ENCODE measurements at places on chromosomes 13 and 19.

DNA sequence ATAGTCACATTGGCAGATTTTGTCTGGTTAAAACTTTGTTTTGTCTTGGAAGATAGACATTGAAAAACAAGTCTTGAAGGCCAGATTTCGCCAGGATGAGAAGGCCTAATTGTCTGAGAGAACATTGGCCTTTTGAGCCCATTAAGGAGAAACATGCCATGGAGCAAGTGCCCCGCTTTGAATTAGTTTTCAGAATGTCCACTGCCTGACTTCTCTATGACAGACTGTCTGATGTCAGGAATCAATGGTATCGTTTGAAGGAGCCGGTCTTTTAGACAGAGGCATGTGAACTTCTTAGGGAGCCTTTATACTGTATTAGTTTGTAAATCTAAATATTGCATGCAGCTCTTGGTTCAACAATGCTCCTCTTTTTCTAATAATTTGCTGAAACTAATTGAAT is 155.9 kb downstream of the DLEU7 start:
- DNase-seq = no peak

- peak; percentile 87 for DNase-seq
Measured at GRCh38 chr19:17522988-17523872, 11.8 kb downstream of the PGLS start.

DNA sequence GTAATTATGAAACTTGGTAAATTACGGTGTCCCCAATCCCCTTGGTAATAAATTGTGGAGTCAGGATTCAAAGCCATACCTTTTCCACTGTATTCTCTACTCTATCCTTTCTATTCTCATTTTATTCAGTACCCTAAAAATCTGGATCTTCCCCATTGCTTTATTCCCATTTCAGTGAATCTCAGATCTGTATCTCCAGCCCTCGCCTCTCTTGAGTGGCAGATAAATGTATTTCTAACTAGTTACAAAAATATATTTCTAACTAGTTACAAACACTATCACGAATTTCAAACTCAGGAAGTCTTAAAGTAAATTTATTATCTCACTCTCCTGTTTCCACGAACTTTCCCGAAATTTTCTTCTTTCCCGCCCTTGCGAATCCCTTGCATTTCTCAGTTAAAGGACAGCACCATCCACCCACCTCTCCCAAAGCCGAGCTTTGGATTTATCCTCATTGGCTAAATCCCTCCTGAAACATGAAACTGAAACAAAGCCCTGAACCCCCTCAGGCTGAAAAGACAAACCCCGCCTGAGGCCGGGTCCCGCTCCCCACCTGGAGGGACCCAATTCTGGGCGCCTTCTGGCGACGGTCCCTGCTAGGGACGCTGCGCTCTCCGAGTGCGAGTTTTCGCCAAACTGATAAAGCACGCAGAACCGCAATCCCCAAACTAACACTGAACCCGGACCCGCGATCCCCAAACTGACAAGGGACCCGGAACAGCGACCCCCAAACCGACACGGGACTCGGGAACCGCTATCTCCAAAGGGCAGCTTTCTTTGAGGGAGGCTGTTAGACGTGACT is 164.3 kb upstream of the PABPC3 start:
- DNase-seq = no peak

DNA sequence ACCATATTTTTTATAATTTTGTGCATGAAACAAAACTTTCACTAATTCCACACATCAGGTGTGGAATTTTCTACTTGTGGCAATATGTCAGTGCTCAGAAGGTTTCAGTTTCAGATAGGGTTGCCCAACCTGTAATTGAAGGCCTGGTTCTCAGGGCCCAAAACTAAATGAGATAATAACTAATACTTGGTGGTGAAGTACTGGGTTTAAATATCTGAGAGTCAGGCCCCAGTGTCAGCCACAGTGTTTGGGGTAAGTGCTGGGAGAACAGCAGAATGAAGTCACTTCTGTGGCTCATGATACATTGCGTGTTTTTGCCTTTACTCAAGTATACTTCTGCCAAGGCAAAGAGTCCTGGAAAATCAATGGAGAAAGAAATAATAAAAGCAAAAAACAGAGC is 5.6 kb downstream of the SAFB start:
- DNase-seq = no peak

- no peak for DNase-seq
Measured at GRCh38 chr19:29489172-29489951, 36.4 kb upstream of the VSTM2B start.

DNA sequence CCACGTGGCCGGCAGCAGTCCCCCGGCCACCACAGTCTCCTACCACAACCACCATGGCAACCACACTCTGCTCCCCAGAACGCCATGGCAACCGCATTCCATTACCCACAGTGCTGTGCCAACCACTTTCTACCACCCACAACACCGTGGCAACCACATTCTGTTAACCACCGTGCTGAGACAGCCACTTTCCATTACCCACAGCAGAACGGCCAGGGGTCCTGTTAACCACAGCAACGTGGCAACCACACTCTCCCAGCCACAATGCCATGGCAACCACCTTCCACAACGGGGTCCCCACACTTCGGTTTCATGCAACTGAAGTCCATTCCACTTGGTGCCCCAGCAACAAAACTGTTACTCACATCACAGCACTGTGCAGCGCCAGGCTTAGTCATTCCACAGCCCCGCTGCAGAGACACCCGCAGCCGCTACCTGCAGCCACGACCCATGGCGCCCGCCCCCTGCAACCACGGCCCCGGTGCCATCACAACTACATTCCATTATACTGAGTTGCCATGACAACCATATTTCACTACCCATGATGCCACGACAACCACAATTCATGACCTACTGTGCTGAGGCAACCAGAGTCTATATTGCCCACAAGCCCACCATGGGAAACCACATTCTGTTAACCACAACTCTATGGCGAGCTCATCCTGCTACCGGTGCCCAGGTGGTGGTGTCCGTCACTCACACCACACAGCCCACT is 10.0 kb downstream of the DPF1 start:
- peak; percentile 81 for DNase-seq

GRCh38 chr19:32373585-32374295 is 28.3 kb downstream of the ZNF507 start:
- DNase-seq = no peak

DNA sequence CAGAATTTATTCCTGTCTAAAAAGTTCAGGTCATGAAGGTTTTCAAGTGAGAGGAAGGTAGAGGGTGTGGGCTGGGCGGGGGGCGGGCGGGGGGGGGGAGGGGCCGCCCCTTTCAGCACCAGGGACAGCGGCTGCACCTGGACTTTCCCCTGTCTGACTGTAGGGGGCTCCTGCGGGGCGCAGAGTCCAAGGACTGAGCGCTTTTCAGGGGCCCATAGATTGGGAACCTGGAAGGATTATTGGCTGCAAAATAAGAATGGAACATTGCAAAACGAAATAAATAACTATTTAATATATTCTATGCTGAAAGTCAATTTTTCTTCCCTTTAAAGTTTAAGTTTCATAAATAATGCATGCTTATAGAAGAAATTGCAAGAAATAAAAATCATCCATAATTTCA is 8.9 kb upstream of the CYP4F3 start:
- peak; percentile 68 for DNase-seq

GRCh38 chr13:78067290-78067689 is 148.7 kb upstream of the EDNRB start:
- no peak for DNase-seq

DNA sequence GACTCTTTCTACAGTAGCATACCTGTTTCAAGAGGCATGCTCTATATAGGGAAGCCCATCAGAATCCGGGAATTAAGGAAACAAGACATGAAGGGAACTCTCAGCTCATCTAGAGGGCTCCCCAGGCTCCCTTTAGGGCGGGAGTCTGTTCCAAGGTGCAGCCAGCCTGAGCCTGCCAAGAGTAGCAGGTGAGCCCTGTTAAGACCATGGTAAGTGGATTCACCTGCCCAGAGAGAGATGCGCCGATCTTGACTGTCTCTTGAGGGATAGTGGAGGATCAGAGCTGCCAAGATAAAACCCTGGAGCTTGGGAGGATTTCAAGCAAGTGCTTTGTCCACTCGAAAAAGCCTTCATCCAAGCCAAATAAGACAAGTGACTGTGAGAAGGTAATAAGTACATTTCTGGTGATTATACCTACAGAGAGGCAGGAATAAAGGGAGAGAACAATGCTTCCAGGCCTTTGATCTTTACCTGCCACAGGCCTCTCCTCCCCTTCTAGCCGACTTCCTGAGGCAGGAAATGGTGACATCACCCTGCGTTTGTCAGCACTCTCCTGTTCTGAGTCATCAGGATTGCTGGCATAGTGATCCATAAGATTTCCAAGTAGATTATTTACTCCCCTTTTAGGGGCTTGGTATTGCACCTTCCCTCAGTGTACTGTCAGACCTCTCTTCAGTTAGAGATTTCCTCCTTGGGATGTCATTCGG is 31.5 kb downstream of the KLF5 start:
- no peak for DNase-seq

DNA sequence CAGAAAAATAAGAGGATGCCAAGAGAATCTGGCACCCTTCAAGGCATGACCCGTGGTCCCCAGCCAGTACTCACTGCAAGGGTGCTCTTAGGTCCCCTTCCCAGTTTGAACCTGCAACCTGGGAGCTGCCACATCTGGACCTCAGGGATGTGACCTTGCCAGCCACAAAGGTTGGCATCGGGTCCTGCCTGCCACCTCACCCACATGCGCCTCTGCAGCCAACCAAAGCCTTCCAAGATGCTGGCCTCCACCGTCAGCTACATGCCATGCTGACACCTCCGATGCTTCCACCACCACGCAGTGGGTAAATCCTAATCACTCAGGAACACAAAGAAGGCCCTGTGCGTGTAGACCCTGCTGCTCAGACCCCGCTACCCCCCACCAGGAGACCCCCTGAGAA is 35.1 kb downstream of the ELL start:
- DNase-seq = no peak

- DNase-seq = no peak
Measured at GRCh38 chr13:101514695-101515275, 62.3 kb downstream of the ITGBL1 start.

DNA sequence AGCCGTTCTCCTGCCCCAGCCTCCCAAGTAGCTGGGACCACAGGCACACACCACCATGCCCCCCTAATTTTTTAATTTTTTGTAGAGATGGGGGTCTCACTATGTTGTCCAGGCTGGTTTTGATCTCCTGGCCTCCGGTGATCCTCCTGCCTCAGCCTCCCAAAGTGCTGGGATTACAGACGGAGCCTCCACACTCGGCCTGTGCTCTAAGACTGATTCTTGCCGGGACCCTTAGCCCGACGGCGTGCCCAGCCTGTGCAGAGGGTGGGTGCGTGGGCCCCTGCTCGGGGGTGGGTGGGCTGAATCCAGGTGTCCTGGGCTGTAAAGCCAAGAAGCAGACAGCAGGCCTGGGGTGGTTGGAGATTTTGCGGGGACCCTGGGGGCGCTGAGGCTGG is 64.3 kb downstream of the GADD45B start:
- DNase-seq = no peak
